ENCODE measurements at places on chromosomes 3 and 15.

- no peak for DNase-seq
These were observed 568.3 kb downstream of the AGBL1 start for GRCh38 chr15:86647810-86648440.

- no peak for DNase-seq
These were observed 61.0 kb downstream of the KLF13 start for GRCh38 chr15:31387479-31388118.

GRCh38 chr3:128878011-128878457 lies 1.4 kb upstream of the ACAD9 start:
- no peak for DNase-seq

DNA sequence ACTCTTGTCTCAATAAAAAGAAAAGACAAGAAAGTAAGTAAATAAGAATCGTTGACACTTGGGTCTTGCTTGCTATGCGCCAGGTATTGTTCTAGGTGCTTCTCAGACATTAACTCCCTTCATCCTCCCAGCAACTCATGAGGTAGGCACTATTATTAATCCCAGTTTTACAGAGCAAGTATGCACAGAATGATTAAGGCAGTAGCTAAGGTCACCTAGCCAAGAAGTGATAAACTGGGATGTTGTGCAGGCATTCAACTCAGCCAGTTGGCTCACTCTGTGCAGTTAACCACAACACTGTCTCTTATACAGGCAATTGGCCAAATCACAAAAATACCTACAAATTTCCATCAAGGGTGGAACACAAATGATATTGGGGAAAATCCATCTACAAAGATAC lies 1.7 kb upstream of the C3orf33 start:
- no peak for DNase-seq

DNA sequence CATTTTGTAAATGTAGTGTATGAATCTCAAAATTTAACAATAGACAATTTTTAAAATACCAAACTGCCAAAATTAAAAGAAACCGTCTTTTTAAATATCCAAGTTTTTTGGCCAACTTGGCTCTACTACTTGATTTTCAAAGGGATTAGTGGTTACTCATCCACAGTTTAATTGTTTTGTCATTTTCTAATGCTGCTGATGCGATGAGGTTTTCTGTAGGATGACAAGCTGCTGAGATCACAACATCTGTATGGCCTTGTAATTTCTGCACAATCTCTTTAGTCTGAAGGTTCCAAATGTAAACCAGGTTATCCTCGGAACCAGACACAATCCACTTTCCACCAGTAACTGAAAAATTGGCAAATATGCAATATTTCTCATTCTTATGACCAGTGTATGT lies 1.5 kb downstream of the WDR5B start:
- no peak for DNase-seq

DNA sequence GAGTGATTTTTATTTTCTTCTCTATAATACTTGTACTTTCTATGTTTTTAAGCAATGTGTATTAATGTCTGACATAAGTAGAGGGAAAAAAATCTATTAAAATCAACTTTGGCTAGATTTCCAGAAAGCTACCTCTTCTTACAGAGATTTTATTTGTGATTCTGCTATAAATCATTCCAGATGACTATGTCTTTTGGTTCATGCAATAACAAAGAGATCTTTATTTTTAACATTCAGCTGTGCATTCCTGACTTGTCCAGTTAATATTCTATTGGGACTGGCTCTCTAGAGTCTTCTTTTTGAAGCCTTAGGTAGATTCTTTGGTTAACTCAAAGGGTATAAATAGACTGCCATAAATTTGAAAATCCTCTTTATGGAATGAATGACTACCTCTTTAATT lies 74.3 kb upstream of the ARPP21 start:
- DNase-seq: no peak

DNA sequence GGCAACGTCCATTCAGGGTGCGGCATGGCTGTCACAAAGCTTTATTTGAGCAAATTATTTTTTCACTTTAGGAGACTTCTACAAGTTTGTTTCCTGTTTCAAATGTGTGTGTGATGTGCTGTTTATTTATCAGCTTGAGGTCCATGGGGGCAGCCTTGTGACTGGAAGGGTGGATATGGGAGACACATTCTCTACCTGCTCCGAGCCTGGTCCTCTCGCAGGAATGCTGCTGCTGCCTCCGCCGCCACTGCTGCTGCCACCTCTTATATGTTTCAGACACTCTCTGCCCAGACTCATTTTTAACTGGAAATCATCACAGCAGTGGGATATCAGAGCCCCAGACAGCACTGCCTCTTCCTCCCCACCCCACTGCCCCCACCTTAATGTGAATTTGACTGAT lies 83.5 kb upstream of the PXYLP1 start:
- no peak for DNase-seq

DNA sequence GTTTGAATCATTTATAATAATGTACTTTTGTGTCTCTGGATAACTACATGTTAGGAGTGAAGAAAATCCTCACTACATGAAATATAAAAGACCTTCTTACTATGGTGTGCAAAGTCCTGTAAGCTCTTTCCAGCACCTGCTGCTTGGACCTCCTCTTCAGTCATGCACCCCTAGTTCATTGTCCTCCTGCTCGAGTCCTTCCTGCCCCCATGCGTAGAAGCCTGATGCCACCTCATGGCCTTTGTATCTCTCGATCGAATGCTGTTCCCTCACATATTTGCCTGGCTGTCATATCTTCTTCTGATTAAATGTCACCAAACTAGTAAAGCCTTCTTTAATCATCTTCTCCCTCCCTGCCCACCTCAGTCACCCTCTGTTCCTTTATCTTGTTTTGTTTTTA lies 49.9 kb upstream of the SUCLG2 start:
- no peak for DNase-seq

DNA sequence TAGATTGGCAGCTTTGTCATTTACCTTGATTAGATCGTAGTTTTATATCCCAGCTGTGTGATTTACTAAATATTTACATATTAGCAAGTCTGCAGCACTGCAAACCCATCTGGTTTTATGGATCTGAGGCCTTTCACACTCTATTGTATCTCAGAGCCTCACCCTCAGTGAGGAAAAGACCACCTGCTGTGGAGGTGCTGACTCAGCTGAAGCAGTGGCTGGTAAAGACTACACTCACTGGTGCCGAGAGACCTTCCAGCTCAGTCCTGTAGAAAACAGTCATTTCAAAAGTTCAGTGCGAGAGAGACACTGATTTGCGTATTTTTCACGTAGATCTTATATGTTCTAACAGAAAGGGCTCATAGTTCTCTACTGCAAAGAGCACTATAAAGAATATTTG lies 307.8 kb upstream of the TPM1 start:
- DNase-seq: no peak

- no peak for DNase-seq
These were observed 254.6 kb upstream of the RBMS3 start for GRCh38 chr3:29026286-29026685.

GRCh38 chr15:68325726-68326125 lies 48.2 kb downstream of the FEM1B start:
- DNase-seq: no peak

DNA sequence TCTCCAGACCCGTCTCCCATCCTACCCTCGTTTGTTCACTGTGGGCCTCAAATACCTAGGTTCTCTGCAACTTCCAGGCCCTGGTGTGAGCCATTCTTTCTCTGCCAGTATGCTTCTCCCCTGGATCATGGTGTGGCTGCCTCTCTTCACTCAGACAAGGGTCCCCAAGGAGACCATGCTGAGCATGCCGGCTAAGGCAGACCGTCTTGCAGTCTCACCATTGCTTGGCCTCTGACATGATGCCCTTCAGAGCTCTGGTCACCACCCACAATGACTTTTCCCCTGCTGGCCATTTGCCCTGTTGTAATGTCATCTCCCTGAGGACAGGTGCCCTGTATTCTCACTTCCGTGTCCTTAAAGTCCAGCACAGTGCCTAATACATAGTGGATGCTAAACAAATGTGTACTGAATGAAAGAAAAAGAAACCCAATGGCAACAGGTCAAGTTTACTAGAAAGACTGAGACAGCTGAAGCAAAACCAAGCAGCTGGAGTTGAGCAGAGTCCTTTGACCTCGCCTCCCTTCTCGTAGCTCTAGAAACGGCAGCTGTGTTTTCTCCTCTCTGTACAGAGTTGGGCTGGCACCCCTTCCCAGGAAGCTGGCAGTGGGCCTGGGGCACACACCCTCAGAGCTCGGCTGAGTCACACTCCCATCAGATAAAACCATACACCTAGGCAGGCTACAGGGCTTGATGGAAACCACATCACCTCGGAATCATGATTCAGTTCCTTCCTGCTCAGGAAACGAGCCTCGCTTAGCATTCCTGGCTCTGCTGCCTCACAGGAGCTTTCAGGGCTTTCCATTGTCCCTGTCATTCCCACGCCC lies 8.6 kb downstream of the TLR9 start:
- no peak for DNase-seq

DNA sequence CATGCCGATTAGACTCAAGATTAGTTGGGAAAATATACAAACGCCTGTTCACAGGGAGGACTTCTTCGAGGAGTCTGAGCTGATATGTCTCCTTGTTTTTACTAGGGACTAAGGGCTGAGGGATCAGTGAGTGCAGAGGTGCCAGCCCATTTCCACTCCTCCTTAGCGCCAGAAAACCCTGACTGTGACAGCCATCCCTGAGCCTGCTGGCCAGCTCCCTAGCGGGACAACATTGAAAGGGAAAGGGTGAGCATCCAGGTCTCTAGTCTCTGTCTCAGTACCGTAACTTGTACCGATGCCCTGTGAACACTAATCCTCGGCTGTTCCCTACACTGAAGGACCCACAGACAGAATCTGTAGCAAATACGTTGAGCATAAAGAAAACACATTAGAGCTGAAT lies 243.4 kb downstream of the WNT5A start:
- DNase-seq: no peak

GRCh38 chr15:40695469-40695890 lies 506 bp downstream of the RAD51 start:
- no peak for DNase-seq

DNA sequence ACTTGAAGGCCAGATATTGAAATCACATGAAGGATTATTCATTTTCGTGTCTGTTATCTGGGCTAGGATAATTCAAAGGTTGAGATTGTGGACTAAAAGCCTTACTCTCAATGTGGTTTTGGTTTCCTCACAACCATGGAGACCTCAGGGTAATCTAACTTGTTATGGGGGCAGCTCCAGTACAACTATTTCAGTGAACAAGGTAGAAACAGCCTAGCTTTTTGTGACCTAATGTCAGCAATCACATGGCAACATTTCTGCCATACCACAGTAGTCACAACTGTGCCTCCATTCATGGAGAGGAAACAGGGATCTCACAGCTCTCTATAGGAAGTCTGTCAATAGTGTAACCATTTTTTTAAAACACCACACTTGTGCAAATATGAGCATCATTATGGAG lies 62.4 kb upstream of the RARB start:
- no peak for DNase-seq

DNA sequence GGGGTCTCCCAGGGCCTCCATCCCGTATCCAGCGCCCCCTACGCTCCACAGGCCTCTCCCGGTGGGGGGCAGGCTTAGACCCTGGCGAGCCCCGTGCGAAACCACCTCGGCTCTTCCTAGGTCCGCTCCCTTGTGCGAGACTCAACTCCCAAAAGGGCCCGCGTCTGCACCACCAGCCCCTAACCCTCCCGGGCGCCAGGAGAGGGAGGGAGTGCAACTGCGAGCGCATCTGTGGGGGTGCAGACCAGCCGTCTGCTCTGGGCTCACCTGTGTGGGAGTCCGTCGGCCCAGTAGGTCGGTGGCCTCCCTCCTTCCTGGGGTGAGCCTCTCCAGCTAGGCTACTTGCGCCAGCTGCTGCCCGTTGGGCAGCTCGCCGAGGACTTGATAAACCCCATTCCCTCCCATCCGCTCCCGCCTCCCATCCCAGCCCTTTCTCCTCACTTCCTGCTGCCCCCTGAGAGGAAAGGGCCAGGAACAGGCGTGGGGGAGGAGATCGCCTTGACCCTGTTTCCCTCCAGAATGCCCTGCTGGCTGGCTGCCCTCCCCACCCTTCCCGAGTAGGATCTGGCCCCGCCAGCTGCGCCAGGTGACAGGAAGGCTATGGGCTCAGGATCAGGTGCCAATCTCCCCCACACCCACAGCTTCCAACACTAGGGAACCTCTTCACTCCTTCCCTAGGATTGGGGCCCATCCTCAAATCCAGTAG lies at the start of gene HYAL2:
HYAL2 (minus strand) TSS at position 360 of the 706 bp plus-strand sequence. CDS start 2,256 bp downstream, outside the sequence.
- no peak for DNase-seq

- DNase-seq: no peak
These were observed 75.1 kb downstream of the GRM7 start for GRCh38 chr3:6935970-6936369.

DNA sequence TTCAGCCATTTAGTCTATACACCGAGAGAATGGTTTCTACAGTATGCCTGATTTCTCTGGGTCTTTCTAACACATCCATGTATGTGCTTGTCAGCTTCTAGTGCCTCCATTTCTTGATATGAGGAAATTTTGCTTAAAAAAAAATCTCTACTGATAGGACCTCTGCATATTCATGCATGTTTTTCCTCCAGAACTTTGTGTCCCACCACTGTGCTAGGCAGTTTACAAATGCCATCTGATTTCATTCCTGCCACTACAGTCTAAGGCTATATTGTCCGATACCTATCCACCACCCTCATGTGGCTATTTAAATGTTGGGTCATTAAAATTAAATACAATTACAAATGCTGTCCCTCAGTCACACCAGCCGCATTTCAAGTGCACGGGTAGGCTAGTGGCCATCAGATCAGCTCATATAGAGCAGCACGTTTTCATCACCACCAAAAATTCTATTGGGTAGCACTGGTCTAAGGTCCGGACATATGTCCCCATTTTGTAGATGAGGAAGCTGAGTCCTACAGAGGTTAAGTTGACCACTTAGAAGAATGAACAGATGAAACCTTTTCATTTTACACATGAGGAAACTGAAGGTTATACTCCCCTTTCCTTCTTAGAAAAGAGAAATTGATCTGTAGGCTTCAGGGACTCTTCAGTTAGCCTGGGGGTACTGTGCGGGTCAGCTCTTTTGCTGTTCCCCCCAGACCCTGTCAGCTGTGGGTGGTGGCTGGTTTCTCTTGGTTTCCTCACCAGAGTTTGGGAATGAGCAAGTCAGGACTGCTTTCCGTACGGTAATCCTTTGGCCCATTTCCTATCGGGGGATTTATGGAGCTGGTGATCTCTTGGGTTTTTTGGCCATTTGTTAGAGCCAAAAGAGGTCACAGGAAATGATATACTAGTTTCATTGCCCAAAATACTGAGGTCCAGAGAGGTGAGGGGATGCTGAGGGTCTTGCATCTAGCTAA lies 56.5 kb downstream of the SMAD3 start:
- no peak for DNase-seq

GRCh38 chr3:150725548-150725947 lies 21.8 kb upstream of the ERICH6 start:
- DNase-seq: no peak

GRCh38 chr15:51307811-51308210 lies 30.6 kb downstream of the CYP19A1 start:
- no peak for DNase-seq

DNA sequence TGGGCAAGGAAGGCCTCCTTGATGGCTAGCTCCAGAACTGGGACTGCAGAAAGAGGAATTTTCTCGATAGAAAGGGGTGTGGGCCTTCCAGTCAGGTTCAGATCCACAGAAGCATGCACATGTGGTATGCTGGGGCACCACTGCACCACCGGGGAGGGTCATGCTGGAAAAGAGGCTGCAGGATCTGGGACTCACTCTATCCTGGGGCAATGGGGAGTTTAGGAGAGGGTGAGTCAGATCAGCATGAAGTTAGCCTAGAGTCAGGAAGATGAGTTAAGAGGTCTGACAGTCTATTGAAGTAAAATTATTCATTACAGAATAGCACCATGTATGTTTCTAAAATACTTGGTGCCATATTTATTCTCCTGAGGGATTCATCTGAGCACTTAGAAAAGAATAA lies 130.2 kb upstream of the TOPAZ1 start:
- DNase-seq: no peak

All from HL-60 (cell line).